ENCODE measurements at places on chromosomes 4 and X.

DNA sequence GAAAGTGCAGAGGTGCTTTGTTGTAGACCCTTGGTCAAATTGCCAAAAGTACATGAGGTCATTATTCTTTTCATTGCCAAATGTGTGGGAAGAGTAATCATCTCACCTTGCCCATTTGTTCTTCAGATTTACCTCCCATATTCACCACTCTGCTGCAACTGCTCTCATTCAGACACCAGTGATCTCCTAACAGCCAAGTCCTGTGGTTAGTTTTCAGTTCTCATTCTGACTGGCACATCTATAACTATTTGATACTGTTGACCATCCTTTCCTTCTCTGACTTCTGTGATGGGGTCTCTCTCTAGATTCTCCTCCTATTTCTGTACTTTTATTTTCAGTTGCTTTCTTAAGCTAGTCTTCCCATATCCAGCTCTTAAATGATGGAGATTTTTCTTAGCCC, 39.8 kb downstream of the GRIA3 start:
- DNase-seq, result no peak

DNA sequence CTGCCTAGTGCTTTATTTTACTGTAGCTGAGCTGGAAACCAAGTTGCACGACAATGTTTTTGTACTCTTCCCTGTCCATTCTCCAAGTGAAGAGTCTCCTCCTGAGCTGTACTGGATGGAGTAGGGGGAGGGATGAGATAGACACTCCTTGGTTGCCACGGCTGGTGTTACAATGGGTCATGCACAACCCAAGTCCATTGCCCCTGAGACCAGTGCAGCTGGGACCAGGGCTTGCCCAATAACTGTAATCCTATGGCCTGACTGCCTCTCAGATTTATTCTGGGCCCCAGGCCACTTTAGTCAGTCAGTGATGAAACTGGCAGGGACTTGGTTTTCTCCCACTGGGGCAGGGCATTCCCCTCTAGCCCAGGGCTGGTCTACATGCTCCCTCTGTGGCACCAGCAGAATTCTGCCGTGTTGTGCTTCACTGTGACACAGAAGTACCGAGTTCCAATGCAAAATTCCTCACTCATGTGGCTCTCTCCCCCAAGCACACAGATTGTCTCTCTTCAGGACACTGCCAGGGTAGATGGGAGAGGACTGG, 203.3 kb upstream of the PCDH18 start:
- no peak for DNase-seq

- DNase-seq, result no peak
Observed at GRCh38 chr4:89171176-89171805, 60.0 kb downstream of the TIGD2 start.

- DNase-seq, result no peak
Observed at GRCh38 chr4:42633605-42634388, 23.1 kb downstream of the ATP8A1 start.

- no peak for DNase-seq
Observed at GRCh38 chrX:41703574-41704029, 14.8 kb downstream of the GPR34 start.

- no peak for DNase-seq
Observed at GRCh38 chr4:22504922-22505321, 10.9 kb downstream of the ADGRA3 start.

- no peak for DNase-seq
Observed at GRCh38 chrX:8341814-8342590, 122.6 kb upstream of the VCX3B start.

DNA sequence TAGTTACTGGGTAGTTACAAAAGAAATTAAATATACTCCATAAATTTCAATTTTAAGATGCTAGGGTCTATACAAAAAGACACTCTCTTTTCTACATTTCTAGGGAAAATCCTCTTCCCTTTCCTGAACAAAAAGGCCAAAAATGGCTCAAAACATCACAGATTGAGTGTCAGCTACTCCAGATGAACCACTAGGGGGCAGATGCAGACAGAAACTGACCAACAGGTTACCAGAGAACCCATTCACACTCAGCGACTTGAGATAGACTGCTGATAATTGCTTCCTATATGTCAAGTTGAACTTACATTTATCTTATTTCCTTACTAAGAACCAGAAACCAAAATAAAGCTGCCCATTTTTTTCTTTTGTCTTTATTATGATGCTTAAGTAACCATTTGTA, 83.4 kb upstream of the MID1IP1 start:
- peak; percentile 13 for DNase-seq

DNA sequence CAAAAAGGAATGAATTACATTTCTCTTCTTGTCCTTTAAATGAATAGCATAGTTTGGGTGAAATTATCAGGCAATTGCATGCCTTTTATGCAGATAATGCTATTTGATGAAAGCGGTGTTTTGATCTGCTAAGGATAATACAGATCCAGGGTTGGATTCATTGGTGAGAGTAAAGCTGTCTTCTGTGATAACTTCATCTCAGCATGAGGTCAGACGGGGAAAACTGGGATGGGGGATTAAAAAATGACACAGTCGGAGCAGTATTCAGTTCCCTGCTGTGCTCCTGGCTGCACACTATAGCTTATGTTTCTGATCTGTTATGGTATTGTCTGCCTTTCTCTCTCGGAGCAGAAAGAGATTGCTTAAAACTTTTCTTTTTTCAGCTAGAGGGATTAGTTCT, 105.9 kb upstream of the TENM3 start:
- DNase-seq, result no peak

DNA sequence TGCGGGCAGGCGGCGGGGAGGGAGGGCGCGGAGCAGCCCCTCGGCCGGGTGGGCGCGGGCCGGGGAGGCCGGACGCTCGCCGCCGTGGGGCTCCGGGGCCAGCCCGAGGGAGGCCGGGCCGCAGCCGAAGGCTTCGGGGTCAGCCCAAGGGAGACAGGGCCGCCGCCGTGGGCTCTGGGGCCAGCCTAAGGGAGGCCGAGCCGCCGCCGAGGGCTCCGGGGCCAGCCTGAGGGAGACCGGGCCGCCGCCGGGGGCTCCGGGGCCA, 251 bp downstream of the KIAA0232 start:
- DNase-seq, result no peak
